IgD-negative memory B cell (primary cell): ENCODE measurements at places on chromosomes 5 and 9. TPM values are rescaled to one million over a fixed set of nuclear protein-coding genes. Genes with fewer than 3 reads are reported as not detected.

The BAAT gene
- not detected for polyA plus RNA-seq

The NHP2 gene
- 227 TPM for polyA plus RNA-seq

The ECSCR gene
- polyA plus RNA-seq = not detected

The MTX3 gene
- 3.1 TPM for polyA plus RNA-seq
